Activated T-helper 17 cell treated with anti-CD3 and anti-CD28 coated beads, Interleukin-2, amount 50 U/mL, for 72 hours (primary cell): ENCODE measurements at places on chromosomes 3 and 15. TPM values are rescaled to one million over a fixed set of nuclear protein-coding genes. Genes with fewer than 3 reads are reported as not detected.
A peak's percentile ranks its signal among the peaks of the same experiment; 100 is the strongest.

DNA sequence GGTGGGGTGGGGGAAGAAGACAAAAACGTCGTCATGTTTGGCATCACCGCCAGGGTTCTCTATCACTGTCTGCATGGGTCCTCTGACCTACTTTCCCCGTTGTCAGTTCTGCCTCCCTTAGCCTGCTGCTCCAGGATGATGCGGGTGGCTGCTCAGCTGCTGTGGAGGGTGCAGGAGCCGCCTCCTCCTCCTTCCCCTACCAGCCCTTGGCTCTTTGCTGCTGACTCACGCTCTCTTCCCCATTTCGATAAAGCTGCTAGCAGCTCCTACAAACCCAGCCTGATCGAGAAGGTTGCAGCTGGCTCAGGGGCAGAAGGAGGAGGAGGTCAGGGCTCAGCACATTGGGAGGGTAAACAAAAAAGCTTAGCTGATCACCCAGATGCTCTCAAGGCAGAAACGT is 49.5 kb upstream of the SEC13 start:
- no peak for ATAC-seq
- no peaks in the 10 kb centered on the region for H3K36me3 ChIP-seq
- H3K27ac ChIP-seq: no peak overlapping the region

GRCh38 chr15:45199136-45199810 is 11.5 kb upstream of the SHF start:
- H3K27ac ChIP-seq: no peak overlapping the region
- peaks cover 9% of the 10 kb centered on the region for H3K4me1 ChIP-seq
- no peak overlapping the region for H3K4me3 ChIP-seq
- peaks cover 6% of the 10 kb centered on the region for H3K36me3 ChIP-seq
- no peaks in the 10 kb centered on the region for H3K27me3 ChIP-seq

DNA sequence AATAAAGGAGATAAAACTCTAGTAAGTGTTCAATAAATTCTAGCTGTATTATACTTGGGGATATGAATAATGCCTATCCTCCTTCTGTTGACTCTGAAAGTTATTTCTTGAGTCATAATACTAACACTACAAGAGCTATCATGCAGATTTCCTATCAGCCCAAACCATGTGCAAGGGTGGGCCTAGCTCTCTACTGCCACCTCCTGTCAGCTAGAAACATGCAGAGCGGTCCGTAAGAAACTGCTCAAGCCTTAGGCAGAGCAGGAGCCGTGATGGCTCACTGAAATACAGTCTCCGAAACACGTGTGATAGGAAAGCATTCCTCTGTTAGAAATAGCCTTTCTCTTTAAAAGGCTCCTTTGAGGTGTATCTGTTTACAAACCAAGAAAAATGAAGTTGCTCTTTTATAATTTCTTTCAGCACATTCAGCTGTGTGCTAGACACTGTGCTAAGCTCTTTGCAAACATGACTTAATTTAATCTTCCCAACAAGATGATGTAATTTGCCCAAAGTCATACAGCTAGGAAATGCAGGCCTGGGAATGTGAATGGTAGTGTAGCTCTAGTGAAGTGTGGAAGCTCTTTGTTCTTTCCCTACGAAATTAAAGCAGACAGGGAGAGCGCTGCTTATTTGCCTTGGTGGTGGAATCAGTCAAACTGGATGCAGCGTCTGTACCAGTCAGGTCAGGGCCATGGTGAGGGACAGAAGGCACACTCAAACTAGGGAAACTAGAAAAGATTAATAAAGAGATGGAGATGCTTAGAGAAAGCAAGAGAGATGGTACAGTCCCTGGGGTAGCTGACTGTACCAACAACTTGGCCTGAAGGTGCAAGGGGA is 43.1 kb downstream of the MTHFS start:
- no peaks in the 10 kb centered on the region for H3K27me3 ChIP-seq
- H3K27ac ChIP-seq: peak overlapping the region; percentile 3
- no peak overlapping the region for H3K4me3 ChIP-seq
- peaks cover 13% of the 10 kb centered on the region for H3K4me1 ChIP-seq

GRCh38 chr3:27279123-27279522 is 90.1 kb downstream of the NEK10 start:
- H3K36me3 ChIP-seq: no peaks in the 10 kb centered on the region
- H3K27ac ChIP-seq: no peak overlapping the region
- no peaks in the 10 kb centered on the region for H3K4me1 ChIP-seq

DNA sequence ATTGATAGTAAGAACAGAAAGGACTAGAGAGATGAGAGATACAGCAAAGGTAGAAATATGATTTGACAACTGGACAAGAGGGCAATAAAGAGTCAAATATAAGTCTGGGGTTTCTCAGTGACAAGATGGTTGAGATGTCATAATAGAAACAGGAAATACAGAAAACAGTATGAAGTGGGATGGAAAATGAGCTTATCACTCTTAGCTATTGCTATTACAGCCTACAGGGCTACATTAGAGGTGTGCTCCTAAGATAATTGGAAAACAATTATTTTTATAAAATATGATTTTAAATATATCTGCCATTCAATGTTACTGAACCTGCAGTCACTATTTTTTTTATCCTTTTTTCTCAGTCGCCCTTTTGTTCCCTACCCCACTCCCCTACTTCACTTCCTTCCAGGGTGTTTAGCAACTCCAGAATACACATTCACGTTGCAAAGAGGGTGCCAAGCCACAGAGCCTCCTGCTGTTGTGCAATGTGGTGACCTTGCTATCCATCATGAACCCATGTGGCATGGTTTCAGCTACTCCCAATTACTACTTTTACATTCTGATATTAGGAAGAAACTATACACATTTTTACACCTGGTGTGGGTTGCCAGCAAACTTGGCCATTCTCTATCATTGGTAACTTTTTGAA is 6.0 kb downstream of the NRG4 start:
- no peak overlapping the region for H3K4me3 ChIP-seq
- no peak overlapping the region for H3K27ac ChIP-seq
- peaks cover 26% of the 10 kb centered on the region for H3K27me3 ChIP-seq
- no peaks in the 10 kb centered on the region for H3K36me3 ChIP-seq
- ATAC-seq: no peak

DNA sequence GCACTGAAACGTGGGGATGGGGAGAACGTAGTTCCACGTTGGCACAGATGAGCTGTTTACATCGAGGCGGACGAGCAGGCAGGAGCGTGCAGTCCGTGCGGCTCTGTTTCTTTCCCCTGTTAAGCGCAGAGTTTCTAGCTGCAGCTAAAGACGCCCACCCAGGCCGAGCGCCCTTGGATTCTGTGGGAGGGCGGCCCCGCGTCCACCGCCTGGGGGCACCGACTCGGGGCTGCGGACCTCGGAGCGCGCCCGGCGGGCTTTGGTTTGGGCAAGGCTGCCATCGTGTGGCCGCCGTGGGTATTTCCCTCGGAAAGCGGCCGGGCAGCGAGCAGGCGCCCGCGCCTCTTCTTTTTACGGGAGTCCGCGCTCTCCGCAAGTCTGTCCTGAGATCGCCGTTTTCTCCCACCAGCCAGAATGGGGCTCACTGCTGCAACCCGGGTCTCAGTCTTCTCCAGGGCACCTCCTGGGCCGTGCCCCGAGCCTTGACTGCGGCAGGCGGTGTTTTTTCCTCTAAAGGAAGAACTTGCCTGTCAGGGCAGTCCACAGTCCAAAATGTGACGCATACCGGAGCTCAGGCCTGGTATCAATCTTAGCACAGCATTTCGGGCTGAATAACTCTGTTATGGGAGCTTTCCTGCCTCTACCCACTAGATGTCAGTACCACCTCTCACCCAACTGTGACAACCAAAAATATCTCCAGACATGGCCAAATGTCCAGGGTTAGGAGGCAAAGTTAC is 219.9 kb upstream of the IGF1R start:
- H3K27ac ChIP-seq: no peak overlapping the region
- no peaks in the 10 kb centered on the region for H3K4me1 ChIP-seq
- ATAC-seq: peak; percentile 80
- peaks cover 28% of the 10 kb centered on the region for H3K27me3 ChIP-seq

DNA sequence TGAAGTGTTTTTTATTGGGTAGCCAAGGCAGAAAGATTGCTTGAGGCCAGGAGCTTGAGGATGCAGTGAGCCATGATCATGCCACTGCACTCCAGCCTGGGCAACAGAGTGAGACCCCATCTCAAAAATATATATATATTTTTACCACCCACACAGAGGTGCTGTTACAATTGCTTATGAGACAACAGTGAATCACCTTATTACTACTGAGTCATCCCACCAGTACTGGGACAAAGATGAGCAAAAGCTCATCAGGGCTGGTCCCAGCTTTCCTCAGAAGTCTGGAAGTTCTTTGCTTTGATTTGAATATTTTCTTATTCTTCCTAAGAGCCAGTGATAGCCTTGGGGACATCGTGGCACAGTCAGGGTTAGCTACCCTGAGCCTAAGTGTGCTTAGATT is 207.7 kb downstream of the SOX2 start:
- no peak for ATAC-seq
- H3K27me3 ChIP-seq: peaks cover 8% of the 10 kb centered on the region
- H3K36me3 ChIP-seq: no peaks in the 10 kb centered on the region

Gene TEX264
- 43.4 TPM for total RNA-seq

Gene ADAMTS17
- total RNA-seq: 1.1 TPM
